AG04449 (cell line): ENCODE measurements at places on chromosomes 11 and 22.

GRCh38 chr11:44633641-44634040 lies 68.2 kb downstream of the CD82 start:
- no peak for DNase-seq

- peak; percentile 44 for DNase-seq
Measured at GRCh38 chr22:45842291-45842991, 134.5 kb downstream of the WNT7B start.

GRCh38 chr11:44607987-44608386 lies 42.5 kb downstream of the CD82 start:
- DNase-seq = no peak

GRCh38 chr22:42906605-42907348 lies 49.7 kb upstream of the ARFGAP3 start:
- DNase-seq = no peak

- DNase-seq = no peak
Measured at GRCh38 chr11:83124636-83125424, 32.1 kb upstream of the PCF11 start.
